ENCODE measurements at places on chromosomes 6 and 20. TPM values are rescaled to one million over a fixed set of nuclear protein-coding genes. Genes with fewer than 3 reads are reported as not detected.

EDN1 gene
- total RNA-seq, result 2.7 TPM

STMND1 gene
- total RNA-seq, result not detected

ULBP2 gene
- 1.1 TPM for total RNA-seq

CRYBG1 gene
- 3.5 TPM for total RNA-seq

ANKRD66 gene
- not detected for total RNA-seq

MATN4 gene
- not detected for total RNA-seq

TNFRSF21 gene
- 12.1 TPM for total RNA-seq

PTCHD4 gene
- total RNA-seq, result 0.74 TPM

TGM3 gene
- not detected for total RNA-seq

C6orf132 gene
- 1.5 TPM for total RNA-seq

GRM1 gene
- total RNA-seq, result 0.52 TPM

TRERF1 gene
- 1.2 TPM for total RNA-seq

ADAM33 gene
- total RNA-seq, result 9.9 TPM

BEND6 gene
- 1.2 TPM for total RNA-seq

DAAM2 gene
- total RNA-seq, result 15.8 TPM

SIRPG gene
- total RNA-seq, result not detected

SIRPB2 gene
- 10.3 TPM for total RNA-seq

SLC2A10 gene
- 5.6 TPM for total RNA-seq

HACE1 gene
- 10.8 TPM for total RNA-seq

ABHD16A gene
- 36.3 TPM for total RNA-seq

POFUT1 gene
- total RNA-seq, result 28.6 TPM

TSPO2 gene
- total RNA-seq, result not detected

OR2B6 gene
- not detected for total RNA-seq

MAK gene
- 0.08 TPM for total RNA-seq

GABRR2 gene
- total RNA-seq, result 0.53 TPM

BCL2L1 gene
- 79.8 TPM for total RNA-seq

RPS18 gene
- 1,230 TPM for total RNA-seq

HLA-DMA gene
- 38.8 TPM for total RNA-seq

ENPP3 gene
- total RNA-seq, result 0.16 TPM

GPX5 gene
- not detected for total RNA-seq

MACROD2 gene
- total RNA-seq, result 1.3 TPM
